ENCODE measurements at places on chromosomes 1 and 21.
A peak's percentile ranks its signal among the peaks of the same experiment; 100 is the strongest.

DNA sequence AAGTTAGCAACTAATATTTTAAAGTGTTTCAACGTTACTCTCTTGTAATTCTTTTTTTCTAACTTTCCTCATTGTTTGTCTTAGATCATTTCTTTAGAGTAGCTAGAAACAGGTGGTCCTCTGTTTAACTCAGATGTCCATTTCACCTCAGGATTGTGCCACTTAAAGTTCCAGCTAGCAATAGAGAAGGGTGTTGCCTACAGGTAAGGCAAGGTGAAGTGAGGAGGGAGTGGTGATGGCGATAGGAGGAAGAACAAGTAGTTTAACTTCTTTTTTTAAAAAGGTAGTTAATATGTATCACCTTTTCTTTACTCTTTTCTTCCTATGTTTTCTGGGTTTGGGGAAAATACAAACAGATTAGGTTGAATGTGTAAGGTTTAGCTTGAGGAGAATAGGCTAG is 44.4 kb downstream of the ABCD3 start:
- no peak for DNase-seq

- peak; percentile 37 for DNase-seq
Measured at GRCh38 chr1:156245451-156246232, 2.2 kb downstream of the PAQR6 start.

DNA sequence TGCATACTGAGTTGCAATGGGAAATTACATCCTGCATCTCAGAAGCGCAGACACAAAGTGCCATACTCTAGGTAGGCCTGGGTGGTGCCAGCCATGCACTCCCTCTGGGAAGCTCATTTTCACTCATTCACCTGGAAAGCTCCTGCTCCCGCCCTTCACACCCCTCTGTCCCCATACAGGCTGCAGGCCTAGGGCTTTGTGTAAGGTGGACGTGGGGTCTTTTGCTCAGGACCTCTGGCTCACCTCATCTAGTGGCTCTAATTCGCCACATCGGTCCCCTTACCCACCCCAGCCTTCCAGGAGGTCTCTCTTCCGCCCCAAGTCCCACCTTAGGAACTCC is 751 bp downstream of the MRPS15 start:
- no peak for DNase-seq

- DNase-seq = peak; percentile 60
Measured at GRCh38 chr21:32886339-32886738, 114.8 kb upstream of the PAXBP1 start.

Data from RPMI7951 (cell line).